Neuronal stem cell (in vitro differentiated cells): ENCODE measurements at places on chromosomes 6 and 20.

DNA sequence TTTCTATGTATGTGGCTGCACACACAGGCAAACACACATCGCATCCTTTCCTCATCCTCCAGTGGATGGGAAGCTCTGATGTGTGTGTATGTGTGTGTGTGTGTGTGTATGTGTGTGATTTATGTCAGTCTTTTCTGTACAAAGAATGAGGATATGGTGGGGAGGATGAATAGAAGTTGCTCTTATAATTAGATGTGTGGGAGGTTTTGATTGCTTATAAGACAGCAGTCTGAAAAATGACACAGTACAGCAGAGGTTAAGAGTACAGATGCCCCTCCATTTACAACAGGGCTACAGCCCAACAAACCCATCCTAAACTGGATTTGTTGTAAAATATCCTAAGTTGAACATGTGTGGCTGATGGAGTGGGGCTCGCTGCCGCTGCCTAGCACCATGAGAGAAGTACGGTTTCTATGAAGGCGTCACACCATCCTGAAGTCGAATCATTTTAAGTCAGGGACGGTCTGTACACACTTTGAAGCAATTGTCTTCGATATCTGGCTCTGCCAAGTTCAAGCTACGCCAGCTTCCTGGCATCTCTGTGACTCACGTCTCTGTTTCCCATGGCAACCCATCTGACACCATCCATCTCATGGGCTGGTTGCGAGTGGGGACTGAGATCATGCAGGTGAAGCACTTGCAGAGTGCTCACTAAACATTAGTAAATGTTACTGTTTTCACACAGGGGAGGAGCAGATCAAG, 252.6 kb downstream of the MYLK4 start:
- H3K4me1 ChIP-seq: no peaks in the 10 kb centered on the region
- no peaks in the 10 kb centered on the region for H3K36me3 ChIP-seq

DNA sequence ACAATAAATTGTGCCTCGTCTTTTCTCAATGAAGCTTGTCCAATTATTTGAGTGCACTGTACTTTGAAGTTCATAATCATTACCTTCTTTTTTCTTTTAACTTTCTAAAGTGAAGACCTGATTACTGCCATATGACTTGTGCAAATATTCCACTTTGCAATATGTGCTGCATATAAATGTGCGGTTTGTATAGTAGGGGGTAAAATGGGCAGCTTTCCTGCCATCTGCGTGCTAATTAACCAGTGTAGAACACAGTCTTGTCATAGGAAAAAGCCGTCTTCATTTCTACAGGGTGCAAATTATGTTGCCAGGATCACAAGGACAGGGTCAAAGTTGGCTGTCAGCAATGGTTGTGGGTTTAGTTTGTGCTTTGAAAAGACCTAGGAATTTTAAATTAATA, 397.0 kb downstream of the NKAIN2 start:
- DNase-seq: no peak
- H3K4me1 ChIP-seq: no peaks in the 10 kb centered on the region
- H3K27ac ChIP-seq: no peak overlapping the region
- H3K27me3 ChIP-seq: no peaks in the 10 kb centered on the region
- H3K36me3 ChIP-seq: no peaks in the 10 kb centered on the region
- no peak overlapping the region for H3K4me3 ChIP-seq

GRCh38 chr6:5457983-5458683, 196.8 kb downstream of the FARS2 start:
- H3K4me1 ChIP-seq: peaks cover 7% of the 10 kb centered on the region
- DNase-seq: no peak
- no peak overlapping the region for H3K4me3 ChIP-seq
- no peaks in the 10 kb centered on the region for H3K36me3 ChIP-seq
- H3K27ac ChIP-seq: no peak overlapping the region

- H3K4me1 ChIP-seq: peaks cover under 1% of the 10 kb centered on the region
- H3K27me3 ChIP-seq: no peaks in the 10 kb centered on the region
- no peaks in the 10 kb centered on the region for H3K36me3 ChIP-seq
- DNase-seq: no peak
Measured at GRCh38 chr20:53672484-53673129, 79.0 kb upstream of the ZNF217 start.

DNA sequence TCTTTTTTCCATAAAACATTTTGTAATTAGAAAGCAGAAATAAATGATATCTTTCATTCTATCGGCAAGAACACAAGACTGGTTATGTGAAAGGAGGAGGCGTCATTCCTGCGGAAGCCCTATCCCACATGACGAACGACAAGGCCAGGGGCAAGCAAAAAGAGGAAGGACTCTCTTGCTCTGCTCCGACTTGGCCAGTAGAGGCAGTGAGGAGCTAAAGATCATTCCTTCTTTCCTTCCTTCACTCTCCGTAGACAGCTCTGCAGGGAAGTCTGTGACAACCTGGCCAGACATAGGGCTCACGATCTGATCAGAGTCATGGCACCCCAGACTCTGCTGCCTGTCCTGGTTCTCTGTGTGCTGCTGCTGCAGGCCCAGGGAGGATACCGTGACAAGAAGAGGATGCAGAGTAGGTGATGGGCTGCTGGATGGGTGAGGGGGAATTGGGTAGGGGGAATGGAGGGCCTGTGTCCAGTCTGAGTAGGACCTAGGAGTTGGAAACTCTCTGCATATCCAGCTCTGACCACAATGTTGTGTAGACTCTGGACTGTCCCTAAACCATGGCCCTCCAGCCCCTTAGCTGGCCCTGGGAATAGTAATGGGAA, at the start of gene WFDC10A:
WFDC10A (plus strand) TSS at position 244 of the 605 bp plus-strand sequence; CDS start at position 319, 75 bp downstream.
- H3K36me3 ChIP-seq: no peaks in the 10 kb centered on the region
- H3K27ac ChIP-seq: no peak within 1 kb of the TSS
- no peaks in the 10 kb centered on the region for H3K27me3 ChIP-seq
- H3K4me3 ChIP-seq: no peak within 1 kb of the TSS
- H3K4me1 ChIP-seq: peaks cover 2% of the 10 kb centered on the region

DNA sequence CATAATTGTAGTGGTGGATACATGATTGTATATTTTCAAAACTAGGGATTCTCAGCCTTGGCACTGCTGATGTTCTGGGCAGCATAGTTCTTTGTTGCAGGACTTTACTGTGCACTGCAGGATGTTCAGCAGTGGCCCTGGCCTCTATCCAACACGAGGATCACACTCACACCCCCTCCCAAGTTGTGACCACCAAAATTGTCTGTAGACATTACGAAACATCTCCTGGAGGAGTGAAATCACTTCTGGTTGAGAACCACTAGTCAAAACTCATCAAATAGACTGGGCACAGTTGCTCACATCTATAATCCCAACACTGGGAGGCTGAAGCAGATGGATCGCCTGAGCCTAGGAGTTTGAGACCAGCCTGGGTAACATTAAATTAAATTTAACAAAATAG, 123.1 kb upstream of the CDYL start:
- H3K36me3 ChIP-seq: no peaks in the 10 kb centered on the region
- H3K4me3 ChIP-seq: no peak overlapping the region
- H3K27ac ChIP-seq: no peak overlapping the region
- no peaks in the 10 kb centered on the region for H3K4me1 ChIP-seq

DNA sequence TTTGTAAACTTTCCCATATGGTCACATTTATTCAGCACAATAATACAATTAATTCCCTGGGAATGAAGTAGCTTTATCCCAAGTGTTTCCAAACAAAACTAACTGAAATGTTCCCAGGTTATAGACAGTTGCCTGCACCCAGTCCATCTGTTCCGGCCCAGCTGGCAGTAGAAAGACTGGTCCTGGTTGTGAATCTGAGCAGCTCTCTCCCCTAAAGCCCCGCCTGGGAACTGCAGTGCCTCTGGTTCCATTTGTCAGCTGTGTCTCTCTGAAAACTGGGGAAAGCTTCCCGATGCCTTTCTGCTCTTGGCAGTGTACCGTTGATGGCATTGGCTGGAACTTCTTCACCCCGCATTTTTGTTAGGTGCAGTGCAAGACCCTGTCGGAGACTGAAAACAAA, 8.7 kb downstream of the MTHFD1L start:
- peaks cover 40% of the 10 kb centered on the region for H3K36me3 ChIP-seq
- no peak overlapping the region for H3K4me3 ChIP-seq
- no peak for DNase-seq
- no peaks in the 10 kb centered on the region for H3K27me3 ChIP-seq

DNA sequence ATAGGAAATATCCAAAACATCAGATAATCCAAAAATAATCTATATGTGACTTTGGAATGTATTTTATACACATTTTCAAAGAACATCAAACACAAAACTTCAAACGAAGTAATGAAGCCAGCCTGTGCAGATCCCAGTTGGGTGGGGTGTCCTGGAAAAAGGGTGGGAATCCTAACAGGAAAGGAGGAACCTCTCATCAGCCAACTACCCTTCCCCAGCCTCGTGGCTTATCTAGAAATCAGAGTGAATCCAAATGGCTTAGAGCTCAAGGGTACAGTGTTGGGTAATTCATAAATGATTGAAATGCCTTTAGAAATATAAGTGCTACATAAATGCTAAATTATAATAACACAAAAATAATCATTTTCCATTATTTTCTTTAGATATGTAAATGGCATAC, 115.1 kb upstream of the SOX4 start:
- no peak for DNase-seq
- no peaks in the 10 kb centered on the region for H3K36me3 ChIP-seq
- no peaks in the 10 kb centered on the region for H3K27me3 ChIP-seq
- no peak overlapping the region for H3K4me3 ChIP-seq
- H3K4me1 ChIP-seq: no peaks in the 10 kb centered on the region

DNA sequence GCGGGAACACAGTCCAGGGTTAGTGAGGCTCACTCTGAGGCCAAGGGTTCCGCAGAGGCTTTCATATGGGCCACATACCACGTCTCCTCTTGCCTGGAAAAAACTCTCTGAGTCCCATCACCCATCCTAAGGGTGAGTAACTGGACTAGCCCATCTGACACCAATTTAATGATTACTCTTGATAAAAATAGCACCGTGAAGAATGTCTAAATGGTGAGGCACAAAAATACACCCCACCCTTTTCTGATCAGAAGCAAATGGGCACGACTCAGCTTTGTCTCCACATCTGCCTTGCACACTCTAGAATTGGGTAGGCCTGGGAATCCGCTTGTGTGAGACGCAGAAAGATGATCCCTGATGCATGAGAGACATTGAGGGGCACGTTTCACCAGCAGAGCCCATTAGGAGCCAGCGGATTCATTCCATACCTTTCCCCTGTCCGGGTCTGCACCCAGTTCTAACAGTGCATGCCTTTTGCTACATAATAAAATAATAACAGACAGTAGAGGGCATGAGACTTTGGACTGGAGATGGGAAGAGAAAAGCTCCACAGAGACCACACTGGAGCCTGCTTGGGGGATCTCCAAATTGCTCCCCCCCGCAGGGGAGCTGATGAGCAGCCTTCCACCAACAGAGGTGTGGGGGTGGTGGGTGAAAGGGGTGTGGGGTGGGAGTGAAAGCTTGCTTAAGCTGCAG, 110.0 kb upstream of the KCNK16 start:
- no peak overlapping the region for H3K4me3 ChIP-seq
- H3K4me1 ChIP-seq: no peaks in the 10 kb centered on the region
- H3K27ac ChIP-seq: no peak overlapping the region

GRCh38 chr6:66103954-66104353, 396.9 kb upstream of the EYS start:
- no peak for DNase-seq
- no peak overlapping the region for H3K4me3 ChIP-seq
- H3K27me3 ChIP-seq: no peaks in the 10 kb centered on the region
- H3K36me3 ChIP-seq: no peaks in the 10 kb centered on the region
- no peaks in the 10 kb centered on the region for H3K4me1 ChIP-seq

- no peaks in the 10 kb centered on the region for H3K27me3 ChIP-seq
- peaks cover 4% of the 10 kb centered on the region for H3K4me1 ChIP-seq
- peak; percentile 48 for DNase-seq
- H3K4me3 ChIP-seq: no peak overlapping the region
- no peaks in the 10 kb centered on the region for H3K36me3 ChIP-seq
Measured at GRCh38 chr6:20056350-20056992, 155.8 kb downstream of the MBOAT1 start.

DNA sequence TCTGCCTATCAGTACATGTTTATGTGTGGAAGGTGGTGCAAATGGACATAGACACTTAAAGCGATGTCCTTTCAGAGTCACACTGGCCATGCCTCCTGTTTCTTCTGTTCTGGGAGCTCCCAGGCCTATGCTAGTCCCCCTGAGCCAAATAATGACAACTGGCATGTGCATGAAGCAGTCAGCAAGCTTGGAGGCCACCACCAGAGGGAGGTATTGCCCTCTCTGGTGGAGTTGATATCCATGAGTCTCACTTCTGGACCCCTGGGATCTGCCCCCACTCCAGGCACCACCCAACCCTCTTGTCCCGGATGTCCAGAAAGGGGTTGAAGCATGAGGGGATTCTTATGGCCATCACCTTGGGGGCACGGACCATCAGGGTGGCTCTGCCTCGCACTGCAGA, 172.2 kb downstream of the AIG1 start:
- H3K4me1 ChIP-seq: no peaks in the 10 kb centered on the region
- H3K27me3 ChIP-seq: no peaks in the 10 kb centered on the region
- H3K36me3 ChIP-seq: no peaks in the 10 kb centered on the region
- H3K4me3 ChIP-seq: no peak overlapping the region
- DNase-seq: peak; percentile 21
- H3K27ac ChIP-seq: no peak overlapping the region

DNA sequence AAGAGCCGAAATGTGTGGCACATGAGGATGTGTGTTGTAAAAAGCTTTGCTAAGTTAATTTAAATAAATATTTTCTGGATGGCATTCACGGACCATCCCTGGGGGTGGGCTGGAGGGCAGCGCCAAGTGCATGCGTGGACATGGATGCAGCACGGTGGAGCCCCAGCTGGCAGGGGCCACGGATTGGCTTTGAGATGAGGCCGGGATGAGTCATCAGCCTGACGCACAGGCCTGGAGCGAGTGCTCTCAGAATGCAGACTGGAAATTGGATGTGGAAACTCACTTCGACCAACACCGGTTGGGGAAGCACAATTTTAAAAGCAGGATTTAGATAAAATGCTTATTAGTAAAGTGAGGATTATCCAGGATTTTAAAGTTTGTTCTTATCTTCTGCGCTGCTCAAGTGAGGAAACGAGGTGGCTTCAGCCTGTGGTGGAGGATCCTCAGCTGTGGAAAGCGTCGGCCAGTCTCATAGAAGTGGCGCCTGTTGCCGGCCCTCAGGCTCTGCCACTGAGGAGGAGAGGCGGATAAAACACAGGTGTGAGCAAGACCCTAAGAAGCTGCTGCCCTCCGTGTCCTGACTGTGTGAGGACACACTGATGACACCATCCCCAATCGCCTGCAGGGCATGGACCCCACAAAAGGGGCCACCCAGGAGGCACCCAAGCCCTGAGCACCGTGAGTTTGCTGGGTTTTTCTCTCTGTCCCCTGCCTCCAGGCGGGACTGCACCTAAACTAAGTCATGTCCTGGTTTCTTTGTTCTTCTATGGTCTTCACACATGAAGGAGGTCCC, 279.7 kb downstream of the CDH4 start:
- H3K4me3 ChIP-seq: no peak overlapping the region
- DNase-seq: no peak
- H3K36me3 ChIP-seq: no peaks in the 10 kb centered on the region
- no peaks in the 10 kb centered on the region for H3K4me1 ChIP-seq

GRCh38 chr6:151692216-151692615, 115.3 kb upstream of the ESR1 start:
- no peaks in the 10 kb centered on the region for H3K4me1 ChIP-seq
- H3K36me3 ChIP-seq: no peaks in the 10 kb centered on the region
- H3K27me3 ChIP-seq: peaks cover 5% of the 10 kb centered on the region
- no peak overlapping the region for H3K4me3 ChIP-seq
- DNase-seq: no peak
- H3K27ac ChIP-seq: no peak overlapping the region

- H3K27ac ChIP-seq: no peak overlapping the region
- no peaks in the 10 kb centered on the region for H3K36me3 ChIP-seq
- no peak for DNase-seq
- H3K27me3 ChIP-seq: peaks cover 22% of the 10 kb centered on the region
- H3K4me3 ChIP-seq: no peak overlapping the region
- no peaks in the 10 kb centered on the region for H3K4me1 ChIP-seq
Measured at GRCh38 chr6:117465691-117466090, 16.8 kb upstream of the DCBLD1 start.
